Stimulated activated CD4-positive, alpha-beta T cell treated with anti-CD3 and anti-CD28 coated beads, Interleukin-1b, Interleukin-23, amount 100 ng/mL, for 1 hour (primary cell): ENCODE measurements at places on chromosomes 7 and 10.

DNA sequence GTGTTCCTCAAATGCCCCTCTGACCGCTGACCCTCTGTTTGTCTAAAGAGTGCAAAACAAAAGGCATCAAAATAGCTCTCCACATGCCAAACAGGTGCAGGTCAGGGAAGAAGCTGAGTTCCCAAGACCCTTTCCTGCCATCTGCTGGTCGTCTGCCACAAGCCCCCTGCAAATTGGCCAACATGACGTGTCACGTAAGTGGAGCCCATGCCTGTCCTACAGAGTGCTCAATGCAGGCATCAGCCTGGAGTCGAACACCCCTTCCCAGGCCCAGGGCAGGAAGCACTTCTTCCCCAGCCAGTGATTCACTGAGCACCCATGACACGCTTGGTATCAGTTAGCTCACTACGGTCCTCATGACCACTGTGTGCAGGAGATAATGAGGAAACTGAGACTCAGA lies 14.1 kb downstream of the TMEM72 start:
- no peak for DNase-seq

- no peak for DNase-seq
Observed at GRCh38 chr7:151592868-151593486, 73.3 kb upstream of the RHEB start.

GRCh38 chr7:121610243-121610642 lies 214.1 kb upstream of the FAM3C start:
- DNase-seq: no peak

- DNase-seq: no peak
Observed at GRCh38 chr10:78923647-78924318, 145.0 kb upstream of the ZMIZ1 start.

- DNase-seq: no peak
Observed at GRCh38 chr10:11448545-11449244, 162.8 kb downstream of the USP6NL start.

DNA sequence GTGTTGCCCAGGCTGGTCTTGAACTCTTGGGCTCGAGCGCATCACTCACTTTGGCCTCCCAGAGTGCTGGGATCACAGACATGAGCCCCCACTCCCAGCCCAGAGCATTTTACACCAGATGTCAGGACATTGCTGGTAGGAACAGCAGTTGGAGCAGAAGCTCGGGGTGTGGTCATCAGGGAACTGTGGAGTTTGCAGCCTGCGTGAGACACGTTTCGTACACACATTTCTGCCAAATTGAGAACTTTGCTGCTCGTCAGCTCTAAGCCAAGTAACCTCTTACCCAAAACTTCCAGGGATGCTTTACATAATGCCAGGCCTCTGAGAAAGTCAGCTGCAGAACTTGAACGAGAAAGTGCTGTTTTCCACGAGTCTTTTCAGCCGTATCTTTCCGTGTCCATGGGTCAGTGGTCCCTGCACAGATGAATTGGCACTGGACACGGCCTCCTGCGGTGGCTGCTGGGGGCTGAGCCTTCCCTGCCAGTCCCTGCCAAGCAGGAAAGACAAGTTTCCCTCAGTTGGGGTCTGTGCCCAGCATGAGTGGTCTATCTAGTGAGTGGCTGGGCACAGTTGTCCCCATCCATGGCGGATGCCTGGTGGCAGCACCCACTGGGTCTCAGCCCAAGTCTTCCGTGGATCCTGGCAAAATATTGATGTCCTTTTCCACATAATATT lies 54.4 kb downstream of the DNAJB6 start:
- no peak for DNase-seq

- DNase-seq: no peak
Observed at GRCh38 chr7:5088906-5089305, 43.2 kb downstream of the RBAK start.

GRCh38 chr7:103396471-103396870 lies 49.0 kb downstream of the PSMC2 start:
- DNase-seq: no peak

DNA sequence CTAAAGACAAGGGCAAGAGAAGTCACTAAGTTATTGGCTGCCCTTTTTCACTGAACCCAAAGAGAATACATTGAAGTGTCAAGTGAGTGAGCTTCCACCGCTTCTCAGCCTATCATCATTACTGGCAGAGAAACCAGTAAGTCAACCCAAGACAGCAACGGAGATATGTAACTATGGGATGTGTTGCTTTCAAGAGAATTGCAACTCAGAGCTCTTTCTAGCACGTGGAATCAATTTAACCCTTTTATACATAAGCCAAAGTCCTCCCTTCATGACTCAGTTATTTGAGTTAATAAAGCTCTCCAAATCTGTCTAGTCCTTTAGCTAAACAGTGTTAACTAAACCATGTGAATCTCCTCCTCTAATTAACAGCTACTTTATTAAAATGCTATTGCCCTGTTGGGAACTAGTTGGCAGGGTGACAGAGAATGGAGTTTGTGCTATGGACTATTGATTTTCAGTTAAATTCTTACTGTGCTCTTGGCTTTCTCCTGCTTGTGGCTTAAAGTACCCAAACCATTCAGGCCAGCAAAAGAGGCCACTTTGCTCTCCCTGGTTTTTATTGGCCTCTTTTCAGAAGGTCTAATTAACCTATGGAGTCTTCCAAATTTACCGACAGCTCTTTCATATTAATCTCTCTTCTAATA lies 287.7 kb downstream of the NRG3 start:
- DNase-seq: no peak
